Activated T-helper 1 cell treated with anti-CD3 and anti-CD28 coated beads, Interleukin-2, amount 50 U/mL, for 16 hours (primary cell): ENCODE measurements at places on chromosomes 3 and 15.

- DNase-seq: no peak
Measured at GRCh38 chr3:58530354-58530865, 6.6 kb downstream of the ACOX2 start.

DNA sequence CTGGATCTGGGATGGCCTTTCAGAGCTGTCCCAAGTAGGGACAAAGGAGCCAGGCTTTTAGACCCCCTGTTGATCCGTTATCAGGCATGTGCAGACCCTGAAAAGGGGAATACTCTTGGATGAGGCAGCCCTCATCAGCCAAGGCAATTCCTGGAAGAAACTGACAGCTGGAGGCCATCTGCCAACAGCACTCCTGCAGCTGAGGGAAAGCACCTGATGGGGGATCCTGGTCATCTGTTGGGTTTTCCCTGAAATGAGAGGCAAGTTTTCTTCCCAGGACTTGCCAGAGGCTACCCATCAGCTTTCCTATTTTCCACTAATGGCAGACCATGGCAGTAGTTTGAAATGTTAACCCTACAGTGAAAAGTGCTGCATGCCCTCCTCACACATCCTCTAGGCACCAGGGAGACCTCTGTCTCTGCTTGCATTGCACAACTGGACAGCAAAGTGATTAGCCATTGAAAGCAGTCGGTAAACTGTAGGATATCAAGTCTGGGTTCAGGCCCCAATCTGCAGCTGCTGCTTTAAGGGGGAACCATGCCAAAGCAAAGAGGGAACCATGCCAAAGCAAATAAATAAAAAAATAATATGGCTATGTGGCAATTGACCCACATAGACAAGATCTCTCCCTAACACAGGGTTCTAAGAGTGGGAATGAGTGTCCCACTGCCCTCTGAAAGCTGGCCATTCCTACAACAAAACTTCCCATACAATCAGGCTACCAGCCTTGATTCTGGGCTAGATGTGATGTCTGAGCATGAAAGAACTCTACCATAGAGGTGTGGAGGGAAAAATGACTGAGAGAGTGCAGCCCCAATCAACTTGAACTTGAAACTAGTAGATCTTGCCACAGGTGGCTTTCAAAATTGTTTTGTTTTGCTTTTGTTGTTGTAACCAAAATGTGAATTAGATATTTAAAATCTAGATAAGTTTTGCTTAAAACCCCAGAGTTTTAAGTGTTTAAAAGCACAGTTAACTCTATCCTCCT is 232.0 kb upstream of the STT3B start:
- no peak for DNase-seq

- DNase-seq: no peak
Measured at GRCh38 chr3:193553586-193553985, 1.1 kb downstream of the ATP13A4 start.

- DNase-seq: no peak
Measured at GRCh38 chr3:33716227-33716626, 1.8 kb downstream of the CLASP2 start.

GRCh38 chr3:115806501-115806900 is 183.2 kb downstream of the GAP43 start:
- no peak for DNase-seq

DNA sequence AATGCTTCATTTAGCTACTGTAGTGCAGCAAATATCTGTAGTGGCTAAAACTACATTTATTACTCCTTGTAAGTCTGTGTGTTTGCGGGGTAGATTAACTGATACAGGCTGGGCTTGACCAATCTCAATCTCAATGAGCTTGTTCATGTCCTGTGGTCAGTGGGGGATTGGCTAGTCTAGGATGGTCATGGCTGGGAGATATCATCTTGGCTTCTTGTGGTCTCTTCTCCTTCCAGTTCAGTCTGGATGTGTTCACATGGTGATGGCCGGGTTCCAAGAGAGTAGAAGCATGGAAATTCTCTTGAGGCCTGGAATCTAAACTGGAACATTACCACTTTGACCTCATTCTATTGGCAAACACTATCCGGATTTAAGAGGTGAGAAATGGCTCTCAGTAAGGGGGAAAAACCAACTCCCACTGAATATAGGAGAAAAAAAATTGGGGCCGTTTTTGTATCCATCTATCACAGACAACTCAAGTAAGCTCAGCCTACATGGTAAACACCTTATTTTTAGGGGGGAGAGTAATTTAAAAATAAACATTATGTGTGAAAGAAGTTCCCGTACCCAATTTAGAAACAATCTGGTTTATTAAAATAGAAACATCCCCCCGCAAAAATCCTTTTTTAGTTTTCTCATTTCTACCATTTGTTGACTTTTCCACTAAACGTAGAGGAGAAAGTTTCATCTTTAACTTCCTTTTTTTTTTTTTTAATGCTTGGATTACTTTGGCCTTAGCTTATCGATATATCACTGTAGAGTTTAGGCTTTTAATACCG is 284.9 kb upstream of the TBC1D5 start:
- no peak for DNase-seq

GRCh38 chr15:70717237-70717793 is 46.0 kb downstream of the UACA start:
- DNase-seq: no peak

DNA sequence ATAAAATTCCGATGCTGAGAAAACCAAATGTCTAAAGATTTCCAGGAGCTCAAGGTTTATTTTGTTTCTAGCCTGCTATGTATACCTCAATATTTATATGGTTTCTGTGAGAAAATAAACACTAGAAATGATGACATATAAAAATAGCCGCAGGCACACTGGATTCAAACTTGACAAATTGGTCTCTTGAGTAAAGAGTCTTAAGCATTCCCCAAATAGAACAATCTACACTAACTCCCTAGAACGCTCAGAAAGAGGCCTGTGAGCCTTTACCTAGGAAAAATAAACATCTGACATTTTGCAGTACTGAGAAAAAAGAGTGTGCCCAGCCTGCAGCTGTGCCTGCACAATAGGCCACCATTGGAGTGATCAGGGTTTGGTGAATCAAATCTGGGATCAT is 75.2 kb downstream of the NEK10 start:
- DNase-seq: no peak

- DNase-seq: no peak
Measured at GRCh38 chr3:188316021-188316722, 162.2 kb downstream of the LPP start.

DNA sequence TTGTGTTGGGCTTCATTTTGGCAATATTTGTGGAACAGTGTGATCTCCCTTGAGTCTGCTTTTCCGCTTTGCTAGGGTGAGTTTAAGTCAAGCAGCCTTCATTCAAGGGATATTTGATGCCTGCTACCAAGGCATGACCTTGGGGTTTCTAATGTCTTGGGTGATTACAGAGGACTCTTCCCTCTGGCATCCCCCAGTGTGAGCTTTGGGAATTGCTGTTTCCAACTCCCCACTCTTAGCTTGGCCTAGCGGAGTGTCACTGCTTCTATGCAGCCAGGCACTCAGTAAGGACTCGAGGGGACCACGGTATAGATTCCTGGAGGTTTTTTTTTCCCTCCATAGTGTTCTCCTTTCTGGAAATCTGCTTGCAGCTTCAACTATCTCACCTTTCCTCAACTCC is 21.1 kb downstream of the GCNT3 start:
- DNase-seq: no peak

- DNase-seq: no peak
Measured at GRCh38 chr3:48601622-48601994, 6.5 kb upstream of the COL7A1 start.

DNA sequence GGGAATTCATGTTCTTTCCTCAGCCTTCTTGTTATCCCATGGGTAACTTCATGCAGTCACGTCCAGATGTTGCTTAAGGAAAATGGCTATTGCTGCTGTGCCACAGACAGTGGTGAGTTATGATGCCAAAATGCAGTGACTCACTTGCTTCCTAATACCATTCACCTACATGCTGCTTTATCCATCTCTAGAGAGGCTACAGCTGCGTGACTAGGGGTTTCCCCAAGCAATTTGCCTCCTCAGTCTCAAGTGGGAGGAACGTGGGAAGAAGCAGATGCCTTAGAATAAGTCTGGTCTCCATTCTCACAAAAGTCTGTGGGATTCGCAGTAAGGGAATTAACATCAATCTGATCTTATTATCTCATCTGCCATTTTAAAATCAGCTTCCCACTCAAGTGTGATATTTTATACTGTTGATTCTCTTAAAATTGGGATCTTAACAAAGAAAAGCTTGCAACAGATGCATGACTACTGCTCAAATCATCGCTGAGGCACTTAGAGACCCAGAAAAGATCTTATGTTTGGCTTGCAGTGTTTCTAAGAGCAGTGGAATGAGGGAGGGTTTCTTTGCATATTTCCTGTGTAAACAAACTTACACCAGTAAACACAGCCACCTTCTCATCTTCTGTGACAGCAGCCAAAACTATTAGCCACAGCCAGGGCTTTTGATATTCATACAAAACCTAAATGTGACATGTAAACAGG is 62.0 kb upstream of the ACP3 start:
- no peak for DNase-seq

GRCh38 chr3:32372213-32372490 is 19.5 kb upstream of the CMTM7 start:
- DNase-seq: no peak

DNA sequence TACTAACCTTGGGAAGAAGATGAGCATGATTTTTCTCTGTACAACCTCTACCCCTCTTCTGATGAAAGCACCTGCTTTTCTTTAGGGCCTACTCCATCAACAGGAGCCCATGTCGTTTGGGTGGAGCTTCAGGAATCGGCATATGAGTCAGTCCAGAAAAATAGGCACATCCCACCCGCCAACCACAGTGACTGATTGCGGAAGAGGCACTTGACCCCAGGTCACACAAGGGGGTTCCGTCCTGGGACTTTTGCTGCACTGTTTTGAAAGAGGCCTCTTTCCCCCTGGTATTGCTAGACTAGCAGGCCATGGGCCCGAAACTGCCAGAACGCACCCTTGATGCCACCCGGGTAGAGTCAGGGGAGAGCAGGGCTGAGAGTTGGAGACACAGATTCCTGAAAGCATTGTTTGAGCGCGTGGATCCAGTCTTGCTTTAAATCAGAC is 19.3 kb upstream of the NRROS start:
- DNase-seq: no peak

GRCh38 chr3:21531909-21532308 is 219.1 kb downstream of the ZNF385D start:
- no peak for DNase-seq

- no peak for DNase-seq
Measured at GRCh38 chr3:101784855-101785613, 6.0 kb downstream of the NXPE3 start.

- DNase-seq: no peak
Measured at GRCh38 chr3:113485161-113485609, 29.8 kb downstream of the SPICE1 start.

- DNase-seq: no peak
Measured at GRCh38 chr3:20776692-20777091, 590.7 kb upstream of the SGO1 start.

- DNase-seq: no peak
Measured at GRCh38 chr3:120473389-120473788, 22.6 kb upstream of the FSTL1 start.

- no peak for DNase-seq
Measured at GRCh38 chr15:56176996-56177395, 66.7 kb downstream of the RFX7 start.

- no peak for DNase-seq
Measured at GRCh38 chr3:44342176-44342790, 3.7 kb downstream of the TCAIM start.

GRCh38 chr15:74458473-74458872 is 2.5 kb downstream of the UBL7 start:
- DNase-seq: no peak

- no peak for DNase-seq
Measured at GRCh38 chr3:41116851-41117250, 82.5 kb upstream of the CTNNB1 start.

DNA sequence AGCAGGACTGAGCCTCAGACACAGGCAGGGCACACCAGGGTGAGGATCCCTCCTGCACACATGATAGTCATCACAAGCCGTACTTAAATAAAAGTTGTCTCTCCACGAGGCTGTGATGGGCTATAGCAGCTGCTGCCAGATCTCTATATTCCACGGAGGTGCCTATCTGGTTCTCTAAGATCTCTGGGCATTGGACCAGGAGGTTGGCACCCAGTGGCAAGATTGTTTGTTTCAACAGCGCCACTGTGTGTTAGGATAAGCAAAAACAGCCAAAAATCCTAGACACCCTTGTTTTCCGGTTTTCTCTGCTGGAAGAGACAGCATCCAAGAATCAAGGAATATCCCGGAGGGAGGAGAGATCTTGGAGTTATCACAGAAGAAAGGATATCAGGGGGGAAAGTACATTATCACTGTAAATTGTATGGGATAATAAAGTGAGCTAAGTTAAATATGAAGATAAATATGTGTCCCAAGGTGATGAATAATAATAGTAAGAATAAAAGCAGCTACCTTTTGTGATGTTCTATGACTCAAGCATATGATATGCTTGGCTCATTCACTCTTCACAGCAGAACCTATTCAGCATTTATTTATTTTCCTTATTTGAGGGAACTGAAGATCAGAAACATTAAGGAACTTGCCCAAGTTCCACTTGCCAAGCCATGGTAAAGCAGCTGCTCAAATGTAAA is 90.6 kb upstream of the AKAP13 start:
- no peak for DNase-seq

GRCh38 chr15:33567652-33568051 is 256.9 kb downstream of the RYR3 start:
- DNase-seq: no peak

GRCh38 chr3:24222165-24222805 is 272.4 kb downstream of the THRB start:
- no peak for DNase-seq

- no peak for DNase-seq
Measured at GRCh38 chr3:157840564-157840963, 265.7 kb downstream of the SHOX2 start.

- no peak for DNase-seq
Measured at GRCh38 chr3:127964053-127964452, 49.0 kb downstream of the KBTBD12 start.

- DNase-seq: no peak
Measured at GRCh38 chr3:5456199-5456598, 268.7 kb downstream of the EDEM1 start.

- no peak for DNase-seq
Measured at GRCh38 chr3:25558121-25558520, 106.6 kb downstream of the TOP2B start.

- no peak for DNase-seq
Measured at GRCh38 chr15:56053046-56053400, 59.6 kb upstream of the NEDD4 start.
